Activated CD4-positive, CD25-positive, alpha-beta regulatory T cell treated with anti-CD3 and anti-CD28 coated beads, Interleukin-2, amount 50 U/mL, for 24 hours (primary cell): ENCODE measurements at places on chromosomes 6 and 20.

GRCh38 chr6:75236630-75237029 lies 7.0 kb downstream of the COX7A2 start:
- no peak for ATAC-seq

DNA sequence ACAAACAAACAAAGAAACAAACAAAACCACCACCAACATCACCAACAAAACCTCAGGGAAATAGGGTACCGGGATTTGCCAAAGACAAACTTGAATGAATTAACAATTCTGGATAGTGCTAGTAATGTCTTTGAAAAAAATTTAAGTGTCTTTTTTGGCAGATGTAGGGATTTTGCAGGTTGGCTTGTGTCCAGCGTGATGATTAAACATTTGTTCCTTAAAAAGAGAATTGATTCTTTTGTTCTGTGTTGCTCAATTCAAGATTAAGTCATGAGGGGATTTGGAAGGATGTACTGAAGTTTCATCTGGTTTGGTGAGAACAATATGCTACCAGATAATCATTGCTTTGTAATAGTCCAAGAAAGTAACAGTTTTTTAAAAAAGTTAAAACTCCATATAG lies 125.1 kb upstream of the HS3ST5 start:
- ATAC-seq: no peak

- no peak for ATAC-seq
Observed at GRCh38 chr6:36243562-36244212, 26.2 kb upstream of the PNPLA1 start.

DNA sequence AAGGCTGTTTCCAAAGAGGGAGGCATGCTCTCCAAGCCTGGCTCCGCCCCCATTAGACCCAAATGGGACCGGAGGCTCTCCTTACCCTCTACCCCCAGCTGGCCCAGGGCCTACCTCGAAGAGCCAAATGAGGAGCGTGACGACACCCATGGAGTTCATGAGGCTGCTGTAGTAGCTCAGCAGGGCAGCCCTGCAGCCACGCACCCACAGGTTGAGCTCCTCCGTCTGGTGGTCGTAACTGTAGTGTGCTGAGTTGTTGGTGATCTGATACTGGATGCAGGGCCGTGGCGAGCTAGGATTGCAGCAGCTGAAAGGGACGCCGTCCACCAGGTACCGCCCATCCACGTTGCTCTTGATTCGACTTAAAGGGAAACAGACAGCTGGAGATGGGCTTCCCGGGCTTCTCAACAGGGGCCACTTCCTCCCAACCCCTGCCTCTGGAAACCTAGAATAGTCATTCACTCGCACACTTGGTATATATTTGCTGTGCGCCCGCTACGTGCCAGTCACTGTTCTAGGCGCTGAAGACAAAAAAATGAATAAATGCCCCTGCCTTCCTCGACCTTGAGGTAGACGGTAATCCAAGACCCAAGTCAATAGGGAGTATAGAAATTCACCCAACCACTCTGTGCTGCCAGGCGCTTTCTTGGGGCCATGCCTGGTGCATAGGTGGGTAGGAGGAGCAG lies 18.0 kb downstream of the PRPH2 start:
- ATAC-seq: no peak

DNA sequence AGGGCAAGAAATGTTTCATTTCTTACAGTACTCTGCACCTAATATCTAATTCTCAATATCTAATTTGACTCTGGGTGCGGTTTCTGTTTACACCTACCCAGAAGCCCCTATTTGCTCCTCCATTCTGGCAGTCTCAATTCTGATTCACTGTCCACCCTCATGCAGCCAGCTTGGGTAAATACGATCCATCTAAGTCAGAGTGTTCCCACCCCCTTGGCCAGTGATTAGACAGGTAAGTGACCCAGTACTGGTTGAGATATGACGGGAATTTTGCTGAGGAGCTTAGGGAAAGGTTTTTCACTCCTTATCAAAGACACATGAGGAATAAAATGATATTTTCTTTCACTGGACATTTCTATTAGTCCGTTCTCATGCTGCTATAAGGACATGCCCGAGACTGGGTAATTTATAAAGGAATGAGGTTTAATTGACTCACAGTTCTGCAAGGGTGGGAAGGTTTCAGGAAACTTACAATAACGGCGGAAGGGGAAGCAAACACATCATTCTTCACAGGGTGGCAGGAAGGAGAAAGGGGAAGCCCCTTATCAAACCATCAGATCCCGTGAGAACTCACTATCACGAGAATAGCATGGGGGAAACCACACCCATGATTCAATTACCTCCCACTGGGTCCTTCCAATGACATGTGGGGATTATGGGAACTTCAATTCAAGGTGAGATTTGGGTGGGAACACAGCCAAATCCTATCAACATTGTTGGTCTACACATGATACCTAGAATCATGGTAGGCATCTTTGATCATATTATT lies 29.4 kb downstream of the GLO1 start:
- peak; percentile 54 for ATAC-seq

GRCh38 chr6:32413427-32414047 lies 6.6 kb upstream of the BTNL2 start:
- peak; percentile 86 for ATAC-seq

- ATAC-seq: no peak
Observed at GRCh38 chr20:46438156-46438750, 31.8 kb upstream of the ELMO2 start.

DNA sequence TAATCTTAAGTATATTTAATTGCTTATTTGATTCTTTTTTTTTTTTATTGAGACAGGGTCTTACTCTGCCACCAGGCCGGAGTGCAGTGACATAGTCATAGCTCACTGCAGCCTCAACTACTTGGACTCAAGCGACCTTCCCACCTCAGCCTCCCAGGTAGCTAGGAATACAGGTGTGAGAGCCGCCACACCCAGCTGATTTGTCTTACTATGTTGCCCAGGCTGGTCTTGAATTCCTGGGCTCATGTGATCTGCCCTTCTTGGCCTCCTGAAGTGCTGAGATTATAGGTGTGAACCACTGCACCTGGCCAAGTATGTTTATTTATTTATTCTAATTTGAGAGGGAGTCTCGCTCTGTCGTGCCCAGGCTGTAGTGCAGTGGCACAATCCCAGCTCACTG lies 38.2 kb downstream of the PTPN1 start:
- ATAC-seq: no peak

DNA sequence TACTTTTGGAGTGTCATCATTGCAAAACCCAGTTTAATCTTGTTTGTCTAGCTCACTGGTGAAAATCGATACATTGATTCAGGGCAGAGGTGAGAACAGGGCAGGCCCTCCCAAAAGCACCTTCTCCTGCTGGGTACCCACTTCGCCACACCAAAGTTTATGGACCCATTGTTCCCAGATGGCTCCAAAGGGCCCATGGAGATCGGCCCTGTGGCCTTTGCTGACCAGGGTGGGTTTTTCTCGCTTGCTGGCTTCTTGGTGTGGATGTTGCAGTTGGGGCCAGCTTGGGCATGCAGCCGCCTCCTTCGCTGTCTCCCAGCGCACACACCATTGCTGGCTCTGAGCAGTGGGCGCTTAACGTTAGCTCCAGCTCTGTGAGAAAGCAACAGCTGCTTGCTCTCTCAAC lies 178.1 kb upstream of the PDE10A start:
- no peak for ATAC-seq

GRCh38 chr20:56855708-56856107 lies 226.6 kb downstream of the TFAP2C start:
- no peak for ATAC-seq

- no peak for ATAC-seq
Observed at GRCh38 chr20:22582964-22583772, 1.2 kb downstream of the FOXA2 start.

DNA sequence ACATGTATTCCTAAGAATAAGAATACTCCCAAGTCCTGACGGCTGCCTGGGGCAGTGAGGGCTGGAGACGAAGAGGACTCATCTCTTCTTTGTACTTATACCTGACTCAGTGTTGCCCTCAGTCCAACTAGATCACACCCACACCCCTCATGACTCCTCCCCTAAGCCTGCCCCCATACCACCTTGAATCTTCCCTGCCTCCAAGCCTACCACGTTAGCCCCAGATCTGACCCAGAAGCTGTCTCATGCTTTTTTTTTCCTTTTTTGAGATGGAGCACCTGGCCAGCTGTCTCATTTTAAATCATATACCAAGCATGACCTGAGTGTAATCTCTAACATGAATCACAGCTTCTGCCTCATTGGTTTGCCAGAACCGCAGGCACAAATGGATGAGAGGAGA lies 45.2 kb downstream of the MUC22 start:
- no peak for ATAC-seq

DNA sequence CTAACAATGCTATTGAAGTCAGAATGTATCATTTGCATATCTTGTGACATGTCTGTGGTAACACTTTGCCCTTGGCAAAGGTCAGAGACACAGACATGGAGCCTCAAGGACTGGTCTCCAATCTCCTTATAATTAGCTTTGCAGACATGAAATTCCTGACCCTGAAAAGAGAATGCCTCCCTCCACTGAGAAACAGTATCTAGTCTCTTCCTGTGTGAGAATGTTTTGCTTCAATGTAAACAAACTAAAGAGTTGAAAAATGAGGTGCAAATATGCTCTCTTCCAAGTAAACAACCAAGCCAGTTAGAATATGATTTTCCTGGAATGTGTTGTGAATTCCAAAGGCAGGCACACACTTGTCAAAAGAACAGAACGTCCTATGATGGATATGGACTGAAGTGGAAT lies 407.1 kb upstream of the MARCKS start:
- ATAC-seq: no peak

- ATAC-seq: no peak
Observed at GRCh38 chr20:31720486-31721407, 1.9 kb downstream of the BCL2L1 start.

DNA sequence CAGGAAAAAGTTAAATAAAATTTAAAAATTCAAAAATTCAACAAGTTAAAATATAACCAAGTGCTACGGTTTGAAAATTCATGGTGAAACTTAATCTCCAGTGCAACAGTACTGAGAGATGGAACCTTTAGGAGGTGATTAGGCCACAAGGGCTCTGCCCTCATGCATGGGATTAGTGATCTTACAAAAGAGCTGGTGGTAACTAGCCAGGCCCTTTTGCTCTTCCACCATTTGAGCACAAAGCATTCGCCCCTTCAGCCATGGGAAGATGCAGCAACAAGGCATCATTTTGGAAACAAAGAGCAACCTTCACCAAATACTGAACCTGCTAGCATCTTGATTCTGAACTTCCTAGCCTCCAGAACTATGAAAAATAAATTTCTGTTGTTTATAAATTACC lies 80.9 kb downstream of the RNGTT start:
- no peak for ATAC-seq

GRCh38 chr6:118468682-118469465 lies 79.2 kb upstream of the PLN start:
- ATAC-seq: no peak

DNA sequence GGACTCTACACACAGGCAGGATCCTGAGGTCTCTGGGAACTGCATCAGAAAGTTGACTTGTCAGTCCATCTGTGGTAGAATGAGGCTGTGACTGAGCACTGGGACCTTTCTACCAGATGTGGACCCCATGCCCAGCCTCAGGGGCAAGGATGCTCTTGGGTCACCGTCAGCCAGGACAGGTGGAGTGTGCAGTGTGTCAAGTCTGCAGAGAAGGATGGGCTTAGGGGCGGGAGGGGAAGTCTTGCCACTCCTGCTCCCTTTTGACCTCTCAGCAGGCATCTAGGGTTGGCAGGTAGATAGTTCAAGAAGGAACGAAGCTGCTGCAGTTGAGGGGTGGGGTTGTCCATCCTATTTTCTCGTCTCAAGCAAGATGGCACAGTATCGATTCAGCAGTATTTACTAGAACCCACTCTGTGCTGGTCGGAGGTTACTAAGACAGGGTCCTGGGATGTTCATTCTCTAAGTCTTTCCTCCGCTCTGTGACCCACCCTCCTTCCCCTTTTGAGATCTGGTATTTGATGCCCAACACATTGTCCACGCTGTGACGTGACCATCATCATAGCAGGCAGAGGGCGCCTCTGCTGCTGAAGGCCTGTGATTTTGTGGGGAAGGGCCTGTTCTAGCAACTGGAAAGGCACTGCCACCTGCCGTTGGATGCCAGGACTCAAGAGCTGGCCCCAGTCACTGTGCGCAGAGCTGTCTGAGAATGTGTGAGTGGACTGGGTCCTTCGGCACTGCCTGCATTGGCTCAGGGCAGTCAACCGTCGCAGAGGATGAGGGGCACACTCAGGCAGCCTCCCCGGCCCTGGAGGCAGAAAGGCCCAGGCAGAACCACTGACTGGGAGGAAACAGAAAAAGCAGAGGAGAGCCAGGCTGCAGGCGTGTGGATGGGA lies 23.2 kb downstream of the RBCK1 start:
- ATAC-seq: no peak

DNA sequence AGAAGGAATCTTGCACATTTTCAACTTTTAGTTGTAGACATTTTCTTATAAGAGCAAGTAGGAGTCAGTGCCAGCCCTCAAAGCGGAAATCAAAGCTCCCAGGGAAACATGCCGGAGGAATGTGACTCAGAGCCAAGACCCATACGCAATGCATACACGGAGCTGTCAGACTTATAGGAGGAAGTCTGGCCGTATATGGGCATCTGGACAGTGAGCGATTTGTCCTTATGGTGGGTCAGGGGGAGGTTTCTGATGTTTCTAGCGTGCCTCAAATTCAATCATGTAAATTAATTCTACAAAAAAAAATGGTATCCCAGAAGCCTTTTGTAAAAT lies 3.6 kb upstream of the CCN2 start:
- ATAC-seq: no peak

- no peak for ATAC-seq
Observed at GRCh38 chr20:24357931-24358330, 111.5 kb upstream of the SYNDIG1 start.

GRCh38 chr6:51147756-51148155 lies 329.1 kb downstream of the TFAP2B start:
- ATAC-seq: no peak

DNA sequence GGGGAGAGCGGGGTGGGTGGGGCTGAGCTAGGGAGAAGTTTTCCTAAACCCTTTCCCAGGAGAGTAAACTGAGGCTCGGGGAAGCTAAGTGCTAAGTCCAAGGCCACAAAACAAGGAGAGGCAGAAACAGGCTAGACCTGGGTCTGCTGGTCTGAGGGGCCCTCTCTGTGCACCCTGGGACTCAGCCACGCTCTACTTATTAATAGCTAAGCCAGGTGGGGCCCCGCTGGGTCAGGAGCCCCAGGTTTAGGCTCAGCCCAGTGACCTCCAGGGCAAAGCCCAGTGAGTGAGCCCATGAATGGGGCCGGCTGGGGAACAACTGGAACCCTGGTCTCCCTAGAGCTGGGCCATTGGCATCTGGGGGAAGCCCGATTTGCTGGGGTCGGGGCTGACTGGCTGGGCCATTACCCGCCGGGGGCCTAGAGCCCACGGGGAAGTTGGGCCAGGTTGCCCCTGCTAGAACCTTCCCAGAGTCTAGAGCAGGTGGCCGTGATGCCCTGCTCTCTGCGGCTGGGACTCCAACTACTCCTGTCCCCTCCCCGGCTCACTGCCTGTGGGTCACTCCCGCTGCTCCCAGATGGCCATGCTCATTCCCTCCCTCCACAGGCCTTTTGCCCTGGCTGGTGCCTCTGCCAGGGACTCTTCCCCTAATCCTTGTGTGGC lies 24.1 kb upstream of the NOL4L start:
- ATAC-seq: no peak

- no peak for ATAC-seq
Observed at GRCh38 chr20:8434326-8434876, 302.3 kb downstream of the PLCB1 start.
